Putamen (tissue), 1 donor: ENCODE measurements at places on chromosomes 5 and 9.

- no peak for DNase-seq
Observed at GRCh38 chr9:97555164-97555563, 53.7 kb downstream of the TMOD1 start.

DNA sequence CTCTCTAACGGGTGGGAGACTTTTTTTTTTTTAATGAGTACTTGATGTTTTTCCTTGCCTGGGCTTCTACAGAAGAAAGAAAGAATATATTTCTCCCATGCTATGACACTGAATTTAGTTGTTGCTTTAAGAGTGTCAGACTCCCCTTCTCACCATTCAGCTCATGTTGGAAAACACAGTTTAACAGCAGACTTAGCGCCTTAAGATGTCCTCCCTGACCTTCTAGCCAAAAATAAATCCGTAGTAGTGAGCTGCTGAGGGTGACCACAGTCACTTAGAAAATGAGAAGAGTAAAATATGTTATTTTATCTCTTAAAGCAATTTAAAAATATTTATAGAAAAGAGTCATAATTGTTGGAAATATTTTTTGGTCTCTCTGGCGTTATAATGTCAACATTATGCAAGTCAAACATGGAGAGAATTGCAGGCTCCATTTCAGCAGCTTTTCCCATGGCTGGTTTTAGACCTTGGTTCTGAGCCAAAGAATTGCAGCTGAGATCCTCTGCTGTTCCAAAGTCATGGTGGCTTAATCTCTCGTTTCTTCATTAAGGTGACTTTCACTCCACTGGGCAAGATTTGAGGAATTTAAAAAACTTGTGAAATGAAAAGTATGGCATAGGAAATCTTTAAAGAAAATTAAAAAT, 143.5 kb downstream of the GHR start:
- DNase-seq = no peak

GRCh38 chr9:120742951-120743416, 28.7 kb upstream of the MEGF9 start:
- DNase-seq = no peak

DNA sequence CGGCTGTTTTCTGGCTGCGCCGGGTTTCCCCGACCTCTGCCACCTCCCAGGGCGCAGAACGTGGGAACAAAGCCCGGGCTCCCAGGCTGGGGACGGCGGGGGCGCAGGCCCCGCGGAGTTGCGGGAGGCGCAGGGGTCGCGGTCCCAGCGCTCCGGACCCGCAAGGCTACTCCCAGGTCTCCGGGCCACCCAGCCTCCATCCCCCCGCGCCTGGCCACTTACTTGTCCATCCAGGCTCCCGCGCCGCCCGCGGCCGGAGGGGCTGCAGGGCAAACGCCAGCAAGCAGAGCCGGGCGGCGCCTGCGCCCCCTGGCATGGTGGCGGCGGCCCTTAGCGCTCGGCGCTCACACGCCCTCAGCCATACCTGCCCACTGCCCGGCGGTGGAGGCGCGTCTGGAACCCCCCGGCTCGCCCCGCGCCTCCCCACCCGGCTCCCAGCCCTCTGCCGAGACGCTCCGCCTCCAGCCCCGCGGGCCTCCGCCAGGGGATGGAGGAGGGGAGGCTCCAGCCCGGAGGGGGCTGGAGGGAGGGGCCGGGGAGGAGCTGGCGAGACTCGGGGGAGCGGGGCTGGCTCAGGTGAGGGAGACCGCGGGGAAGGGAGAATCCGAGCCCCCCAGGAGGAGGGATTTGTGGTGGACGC, at the start of gene ADAM19:
Gene ADAM19, minus strand, starts transcription at position 395 of the 640 bp plus-strand sequence. Its CDS starts 79 bp downstream, at position 316.
- no peak for DNase-seq

DNA sequence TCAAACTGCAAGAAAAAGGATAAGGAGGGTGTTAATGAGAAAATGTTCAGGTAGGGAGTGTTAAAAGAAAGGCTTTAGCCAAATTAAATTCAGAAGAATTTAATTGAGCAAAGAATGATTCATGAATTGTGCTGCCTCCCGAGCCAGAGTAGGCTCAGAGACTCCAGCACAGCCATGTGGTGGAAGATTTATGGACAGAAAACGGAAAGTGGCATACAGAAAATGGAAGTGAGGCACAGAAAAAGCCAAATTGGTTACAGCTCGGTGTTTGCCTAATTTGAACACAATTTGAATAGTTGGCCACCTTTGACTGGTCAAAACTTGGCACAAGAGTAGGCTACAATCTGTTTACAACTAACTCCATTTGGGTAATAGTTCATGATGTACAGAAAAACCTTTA, 9.6 kb upstream of the SLC30A5 start:
- DNase-seq = no peak

DNA sequence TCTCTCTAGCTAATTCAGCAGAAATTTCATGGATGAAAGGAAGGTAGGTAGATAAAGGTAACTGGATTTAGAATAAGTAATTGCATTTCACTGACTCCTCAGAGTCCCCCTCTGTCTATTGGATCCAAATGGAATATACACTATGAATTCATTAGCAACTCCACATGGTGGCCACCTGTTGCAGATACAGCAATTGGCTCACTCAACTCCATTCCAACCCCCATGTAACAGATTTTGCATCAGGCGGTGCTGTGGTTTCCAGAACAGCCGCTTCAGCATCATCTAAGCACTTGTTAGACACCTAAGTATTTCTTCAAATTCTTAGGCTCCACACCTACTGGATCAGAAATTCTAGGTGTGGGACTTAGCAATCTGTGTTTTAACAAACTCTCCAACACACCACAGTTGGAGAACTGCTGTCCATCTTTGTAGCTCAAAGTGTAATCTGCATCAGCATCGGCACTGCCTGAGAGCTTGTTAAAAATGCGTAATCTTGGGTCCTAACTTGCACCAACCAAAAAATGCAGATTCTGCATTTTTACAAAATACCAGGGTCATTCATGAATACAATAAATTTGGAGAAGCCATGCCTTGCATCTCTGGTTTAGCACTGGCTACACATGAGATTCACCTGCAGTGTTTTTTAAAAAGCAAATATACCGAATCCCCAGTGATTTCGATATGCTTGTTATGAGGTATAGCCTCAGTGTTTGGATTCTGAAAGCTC, 413.8 kb upstream of the CD180 start:
- no peak for DNase-seq

- DNase-seq = no peak
Observed at GRCh38 chr5:53560028-53560427, 411 bp upstream of the NDUFS4 start.

GRCh38 chr9:134304690-134305089, 21.6 kb upstream of the RXRA start:
- DNase-seq = no peak

GRCh38 chr5:154179846-154180710, 10.5 kb upstream of the GALNT10 start:
- peak; percentile 38 for DNase-seq

DNA sequence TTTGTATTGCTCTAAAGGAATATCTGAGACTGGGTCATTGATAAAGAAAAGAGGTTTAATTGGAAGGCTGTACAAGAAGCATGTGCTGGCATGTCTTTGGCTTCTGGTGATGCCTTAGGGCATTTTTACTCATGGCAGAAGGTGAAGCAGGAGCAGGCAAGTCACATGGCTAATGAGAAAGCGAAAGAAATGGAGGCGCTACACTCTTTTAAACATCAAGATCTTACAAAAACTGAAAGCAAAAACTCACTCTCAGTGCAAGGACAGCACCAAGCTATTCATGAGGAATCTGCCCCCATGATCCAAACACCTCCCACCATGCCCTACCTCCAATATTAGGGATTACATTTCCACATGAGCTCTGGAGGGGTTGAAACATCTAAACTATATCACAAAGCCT, 1458.8 kb upstream of the ACO1 start:
- DNase-seq = no peak

- no peak for DNase-seq
Observed at GRCh38 chr9:116005205-116005604, 148.4 kb upstream of the PAPPA start.

DNA sequence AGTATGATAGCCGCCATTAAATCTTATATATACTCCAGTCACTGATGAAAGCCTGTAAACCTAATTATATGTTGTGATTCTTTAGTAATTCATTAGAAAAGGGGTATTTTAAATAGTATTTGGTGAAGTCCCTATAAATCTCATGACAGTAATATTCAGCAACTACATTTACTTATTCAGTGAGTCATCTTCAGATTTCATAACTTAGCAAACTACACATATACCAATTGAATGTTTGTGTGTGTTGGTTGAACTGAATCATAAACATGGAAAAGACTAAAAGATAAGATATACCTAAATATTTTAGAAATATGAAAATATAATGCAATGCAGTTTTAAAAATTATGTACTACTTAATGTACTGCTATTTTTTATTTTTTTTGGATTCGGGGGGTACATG, 1050.4 kb downstream of the MAT2B start:
- DNase-seq = no peak

GRCh38 chr5:107557051-107557658, 113.6 kb downstream of the EFNA5 start:
- no peak for DNase-seq

DNA sequence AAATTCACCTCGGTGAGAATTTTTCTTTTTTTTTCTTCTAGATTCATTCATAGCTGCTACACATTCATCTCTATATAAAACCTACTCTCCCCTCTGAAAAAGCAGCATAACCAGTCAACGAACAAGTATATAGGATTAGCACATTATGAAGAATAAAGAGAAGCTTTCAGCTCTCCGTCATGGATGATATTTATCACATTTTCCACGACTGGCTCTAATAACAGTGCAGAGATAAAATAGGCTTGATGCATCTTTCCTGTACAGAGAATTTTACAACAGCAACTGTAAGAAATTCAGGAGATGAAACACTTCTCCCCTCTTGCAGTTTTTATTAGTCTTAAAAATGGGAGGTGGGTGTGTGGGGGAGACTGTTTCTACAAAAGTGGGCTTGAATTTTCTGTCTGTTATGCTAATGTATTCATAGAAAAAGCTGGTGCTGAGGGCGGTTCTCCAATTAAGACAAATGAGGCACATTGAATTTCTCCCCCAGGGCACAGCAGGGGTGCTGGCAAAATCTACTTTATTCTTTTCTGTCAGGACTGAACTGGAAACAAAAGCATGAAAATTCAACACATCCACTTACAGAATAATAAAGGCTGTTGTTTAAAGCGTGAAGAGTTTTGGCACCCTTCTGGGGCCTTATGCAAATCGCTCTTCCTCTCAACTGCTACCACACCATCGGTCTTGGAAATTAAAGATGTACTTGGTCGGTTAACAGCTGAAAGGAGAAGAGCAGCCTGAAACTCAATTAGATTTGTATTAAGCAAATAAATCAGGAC, 233.9 kb upstream of the ZNF608 start:
- peak; percentile 92 for DNase-seq

GRCh38 chr5:113338628-113339027, 96.2 kb downstream of the TSSK1B start:
- no peak for DNase-seq

DNA sequence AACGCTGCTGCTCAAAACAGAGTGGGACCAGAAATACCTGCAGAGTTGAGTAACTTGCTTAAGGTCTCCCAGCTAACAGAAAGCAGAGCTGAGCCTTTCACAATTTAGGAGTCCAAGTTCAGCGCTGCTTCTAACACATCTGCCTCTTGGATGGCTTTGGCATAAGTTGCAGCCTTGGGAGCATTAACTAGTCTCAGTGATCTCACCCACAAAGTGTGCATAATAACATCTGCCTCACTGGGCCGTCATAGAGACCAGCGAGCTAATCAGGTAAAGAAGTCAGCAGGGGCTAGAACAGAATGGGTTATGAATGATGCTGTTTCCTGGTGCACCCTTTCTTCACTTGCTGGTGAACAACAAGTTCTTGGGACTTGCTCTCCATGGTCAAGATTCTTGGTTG, 36.5 kb downstream of the WWC1 start:
- DNase-seq = no peak

DNA sequence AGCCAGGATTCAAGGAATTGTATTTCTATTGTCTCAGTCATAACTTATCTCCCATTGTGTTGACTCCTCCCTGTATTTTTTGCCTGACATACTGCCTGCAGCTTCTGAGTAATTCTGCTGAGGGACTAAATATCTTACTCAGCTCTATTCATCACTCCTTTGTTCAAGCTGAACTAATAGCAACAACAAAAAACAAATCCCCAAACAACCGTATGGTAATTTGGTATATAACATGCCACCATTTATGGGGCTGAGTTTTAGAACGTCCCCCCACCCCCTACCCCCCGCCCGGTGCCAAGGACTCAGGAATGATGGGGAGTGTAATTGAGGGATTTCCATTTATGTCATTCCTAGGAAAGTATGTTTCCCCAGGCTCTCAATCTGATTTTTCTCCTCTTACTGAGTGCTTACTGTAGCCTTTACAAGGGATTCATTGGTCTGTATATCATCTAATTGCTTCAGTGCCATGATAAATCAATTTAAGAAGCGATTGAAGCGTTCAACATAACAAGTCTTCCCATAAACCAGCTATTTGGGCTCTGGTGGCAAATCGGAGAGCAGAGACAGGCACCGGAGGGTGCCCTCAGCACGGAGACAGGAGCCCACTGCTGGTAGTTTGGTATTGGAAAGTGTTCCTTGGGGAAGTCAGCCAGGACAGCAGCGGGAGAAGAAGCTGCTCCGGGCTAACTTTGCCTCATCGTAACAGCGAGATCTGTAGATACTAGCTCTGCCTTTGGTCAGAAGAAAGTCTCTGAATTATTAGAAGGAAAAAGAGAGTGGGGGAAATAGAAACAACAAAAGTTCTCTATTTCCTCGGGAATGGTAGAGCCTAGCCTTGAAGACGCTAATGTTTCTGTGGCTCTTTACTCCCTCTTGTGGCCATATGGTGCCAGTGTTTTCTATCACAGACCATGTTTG, 40.7 kb upstream of the HSD17B4 start:
- peak; percentile 75 for DNase-seq

DNA sequence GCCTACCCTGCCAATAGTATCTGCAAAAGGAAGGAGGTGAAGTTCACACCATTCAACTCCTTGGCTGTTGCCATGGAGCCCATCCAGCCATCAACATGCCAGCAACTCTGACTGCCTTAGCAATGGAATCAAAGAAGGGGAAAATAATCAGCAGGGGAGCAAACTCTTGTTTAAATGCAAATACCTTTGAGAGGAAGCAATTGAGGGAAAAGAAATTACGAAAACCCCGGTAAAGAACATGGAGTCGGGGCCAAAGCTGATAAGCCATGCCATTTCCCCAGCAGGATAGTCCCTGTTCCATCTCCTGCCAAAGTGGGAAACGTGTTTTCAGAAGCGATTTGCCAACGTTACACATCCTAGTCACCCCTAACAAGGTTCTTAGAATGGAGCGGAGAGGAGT, 69.0 kb downstream of the MFAP3 start:
- DNase-seq = no peak

DNA sequence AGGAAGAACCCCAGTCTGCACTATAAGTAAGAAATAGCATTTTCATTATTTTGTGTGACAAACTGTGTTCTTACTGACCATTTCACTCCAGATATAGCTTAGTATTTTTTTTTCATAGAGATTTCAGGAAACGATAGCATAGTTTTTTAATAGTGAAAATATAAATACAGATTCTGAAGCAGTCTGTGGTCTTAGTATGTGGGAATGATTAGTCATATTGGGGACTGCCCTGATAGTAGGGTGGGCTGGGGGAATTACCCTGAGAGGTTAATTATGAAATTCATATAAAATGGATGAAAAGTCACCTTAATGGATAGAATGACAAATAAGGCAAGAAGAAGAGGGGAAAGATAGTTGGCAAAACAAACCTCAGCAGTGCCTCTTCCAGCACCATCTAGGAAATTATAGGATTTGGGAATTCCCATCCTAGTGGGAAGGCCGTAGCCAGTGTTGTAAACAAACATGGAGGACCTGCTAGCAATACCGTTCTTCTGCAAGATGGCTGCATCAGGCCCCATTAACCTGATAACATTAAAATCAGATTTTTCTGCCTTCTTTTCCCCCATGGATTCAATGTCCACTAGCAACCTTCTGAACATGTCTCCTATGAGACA, 23.7 kb upstream of the NR3C1 start:
- DNase-seq = no peak
